Stimulated activated CD4-positive, alpha-beta T cell treated with anti-CD3 and anti-CD28 coated beads, Interleukin-1b, Interleukin-23, amount 100 ng/mL, for 1 hour (primary cell): ENCODE measurements at places on chromosomes 5 and 9.

DNA sequence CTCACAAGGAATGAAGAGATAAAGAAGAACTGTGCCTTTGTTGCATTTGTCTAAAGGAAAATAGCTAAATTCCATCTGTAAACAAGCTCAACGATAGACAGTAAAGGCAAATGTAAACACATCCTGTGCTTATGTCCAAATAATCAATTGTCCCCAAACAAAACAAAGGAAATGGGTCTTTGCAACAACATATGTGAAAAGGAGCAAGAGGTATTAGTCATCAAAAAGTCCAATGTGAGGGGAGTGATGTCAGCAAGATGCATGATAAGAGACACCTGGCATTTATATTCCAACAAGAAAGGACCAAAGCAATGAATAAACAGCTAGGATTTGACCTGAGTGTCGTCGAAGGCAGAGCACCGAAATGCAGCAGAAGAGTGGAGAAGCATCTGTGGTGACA, 209.1 kb downstream of the ASTN2 start:
- no peak for DNase-seq

- no peak for DNase-seq
Observed at GRCh38 chr5:59540366-59540765, 353.2 kb downstream of the PDE4D start.

- no peak for DNase-seq
Observed at GRCh38 chr5:180291234-180291940, 496 bp downstream of the MAPK9 start.

DNA sequence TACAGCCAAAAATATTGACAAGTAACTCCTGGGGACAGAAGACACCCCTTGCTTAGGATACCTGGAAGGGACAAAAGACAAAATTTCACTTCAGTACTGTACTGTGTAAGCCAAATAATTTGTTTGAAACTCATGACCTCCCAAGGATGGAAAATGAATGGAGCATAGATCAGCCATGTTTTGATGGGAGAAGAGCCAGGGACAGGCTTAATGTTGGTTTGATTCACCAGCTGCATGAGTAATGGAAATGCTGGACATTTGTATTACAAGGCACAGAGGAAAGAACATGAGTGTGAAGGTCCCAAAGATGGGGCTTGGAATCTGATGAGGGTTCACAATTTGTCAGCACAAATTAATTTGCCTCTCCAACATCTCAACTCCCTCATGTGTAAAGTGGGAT, 122.8 kb downstream of the ENC1 start:
- no peak for DNase-seq
